ENCODE measurements at places on chromosomes 16 and 17. TPM values are rescaled to one million over a fixed set of nuclear protein-coding genes. Genes with fewer than 3 reads are reported as not detected.

CRYBA1 gene
- not detected for total RNA-seq

DNA sequence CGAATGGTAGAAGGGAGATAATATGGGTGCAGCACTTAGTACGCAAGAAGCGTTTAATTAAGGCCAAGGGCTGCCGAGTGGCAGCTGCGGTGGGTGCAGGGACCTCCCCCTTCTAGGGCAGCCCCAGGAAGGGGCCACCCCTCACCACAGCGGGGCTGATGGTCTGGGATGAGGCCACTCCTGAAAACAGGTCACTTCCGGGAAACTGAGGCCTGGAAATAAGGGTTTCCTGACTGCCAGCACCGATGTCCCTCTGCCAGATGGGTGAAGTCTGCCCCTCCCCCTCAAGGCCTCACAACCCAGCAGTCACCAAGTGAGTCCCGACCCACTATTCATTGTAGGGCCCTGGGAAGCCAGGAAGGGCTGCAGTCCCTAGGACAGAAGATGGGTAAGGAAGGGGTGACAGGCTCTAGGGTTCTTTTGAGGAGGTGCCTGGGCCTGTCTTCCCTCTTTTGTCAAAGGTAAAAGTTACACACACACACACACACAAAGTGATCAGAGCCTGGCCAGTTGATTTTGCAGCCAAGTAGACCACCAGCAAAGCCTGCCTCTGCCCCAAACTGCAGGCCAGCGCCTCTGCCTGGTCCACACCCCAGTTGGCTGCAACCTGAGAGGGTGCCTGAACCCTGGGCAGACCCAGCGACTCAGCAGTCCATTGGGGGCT, 12.5 kb downstream of the SREBF1 start:
- no peak for DNase-seq

DNA sequence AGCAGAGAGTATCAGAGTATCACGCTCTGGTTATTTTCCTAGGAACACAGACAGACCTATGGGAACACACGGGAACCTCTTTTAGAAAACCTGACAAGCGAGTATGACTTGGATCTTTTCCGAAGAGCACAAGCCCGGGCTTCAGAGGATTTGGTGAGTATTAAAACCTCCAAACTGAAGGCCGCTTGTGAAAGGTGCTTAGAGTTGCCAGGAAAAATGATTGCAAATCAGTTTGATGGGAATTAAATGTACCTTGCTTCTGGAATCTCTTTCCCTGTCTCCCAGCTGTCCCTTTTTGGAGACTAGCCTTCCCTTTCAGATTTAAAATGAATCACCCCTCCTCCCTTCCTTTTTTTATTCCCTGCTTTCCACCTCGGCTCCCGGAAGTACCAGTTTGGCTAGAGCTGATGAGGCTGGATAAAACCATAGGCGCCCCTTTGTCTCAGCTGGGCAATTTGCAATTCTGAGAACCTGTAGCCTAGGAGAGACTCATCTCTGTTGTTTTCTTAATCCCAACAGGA, 27.3 kb downstream of the KAT7 start:
- DNase-seq: no peak

DNA sequence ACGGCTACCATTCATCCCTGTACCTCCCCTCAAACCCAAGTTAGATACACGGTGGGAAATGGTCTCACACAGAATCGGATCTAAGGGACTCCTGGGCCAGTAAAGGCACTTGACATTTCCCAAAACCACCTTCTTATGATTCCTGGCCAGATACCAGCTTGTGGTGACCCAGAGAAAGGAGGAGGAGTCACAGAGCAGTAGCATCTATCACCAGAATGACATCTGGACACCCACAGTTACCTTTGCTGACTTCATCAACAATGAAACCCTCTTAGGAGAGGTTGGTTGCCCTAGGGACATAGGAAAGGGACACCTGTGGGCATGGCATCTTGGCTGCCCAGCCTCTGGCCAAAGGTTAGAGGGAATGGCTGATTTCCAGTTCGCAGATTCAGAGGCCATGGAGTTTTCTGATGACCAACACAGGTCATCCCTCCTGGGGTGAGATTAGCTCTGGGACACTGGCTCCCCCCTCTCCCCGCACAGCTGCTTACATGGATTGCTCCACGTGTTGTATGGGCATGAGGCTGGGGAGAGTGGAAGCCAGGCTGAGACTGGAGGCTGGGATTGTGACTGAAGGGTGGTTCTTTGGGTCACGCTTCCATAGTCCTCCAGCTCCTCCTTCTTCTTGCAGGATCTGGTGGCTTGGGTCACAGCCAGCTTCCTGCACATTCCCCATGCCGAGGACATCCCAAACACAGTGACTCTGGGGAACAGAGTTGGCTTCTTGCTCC, 1.4 kb upstream of the AOC3 start:
- DNase-seq: no peak

DNA sequence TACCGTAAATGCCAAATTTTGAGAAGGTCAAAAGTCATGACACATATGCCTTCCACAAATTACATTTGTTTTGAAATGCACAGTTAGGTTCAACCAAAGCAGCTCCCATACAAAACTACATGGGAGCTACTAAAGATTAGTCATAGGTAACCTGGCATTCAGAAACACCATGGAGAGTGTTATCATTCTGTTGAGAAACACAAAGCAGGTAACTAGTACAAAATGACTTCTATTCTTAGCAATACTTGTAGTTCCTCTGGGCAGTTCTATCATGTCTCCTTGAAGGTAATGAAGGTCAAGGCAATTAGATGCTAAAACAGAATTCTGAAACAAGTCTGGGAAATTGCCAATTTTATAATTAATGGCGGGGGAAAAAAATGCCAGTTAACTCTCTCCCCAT, 39.4 kb downstream of the KCNJ16 start:
- DNase-seq: no peak

DNA sequence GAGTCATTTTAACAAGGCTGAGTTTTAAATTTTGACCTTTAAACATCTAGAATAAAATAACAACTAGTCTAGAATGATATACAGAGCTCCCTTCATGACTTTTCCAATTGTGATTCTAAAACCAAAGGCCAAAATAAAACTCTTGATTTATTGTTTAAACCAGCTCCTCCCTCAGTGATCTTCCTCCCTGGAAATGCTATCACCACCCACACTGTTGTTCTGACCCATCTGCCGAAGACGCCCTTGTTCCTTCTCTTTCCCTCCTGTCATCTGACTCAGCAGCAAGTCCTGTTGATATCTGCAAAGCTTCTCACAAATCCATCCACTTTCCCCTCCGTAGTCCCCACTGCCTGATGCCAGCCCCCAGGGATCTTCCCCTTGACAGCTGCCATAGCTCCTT, 231.6 kb upstream of the DYNLRB2 start:
- no peak for DNase-seq

CIBAR2 gene
- total RNA-seq: 4.9 TPM

ZNHIT3 gene
- 34.6 TPM for total RNA-seq

DNA sequence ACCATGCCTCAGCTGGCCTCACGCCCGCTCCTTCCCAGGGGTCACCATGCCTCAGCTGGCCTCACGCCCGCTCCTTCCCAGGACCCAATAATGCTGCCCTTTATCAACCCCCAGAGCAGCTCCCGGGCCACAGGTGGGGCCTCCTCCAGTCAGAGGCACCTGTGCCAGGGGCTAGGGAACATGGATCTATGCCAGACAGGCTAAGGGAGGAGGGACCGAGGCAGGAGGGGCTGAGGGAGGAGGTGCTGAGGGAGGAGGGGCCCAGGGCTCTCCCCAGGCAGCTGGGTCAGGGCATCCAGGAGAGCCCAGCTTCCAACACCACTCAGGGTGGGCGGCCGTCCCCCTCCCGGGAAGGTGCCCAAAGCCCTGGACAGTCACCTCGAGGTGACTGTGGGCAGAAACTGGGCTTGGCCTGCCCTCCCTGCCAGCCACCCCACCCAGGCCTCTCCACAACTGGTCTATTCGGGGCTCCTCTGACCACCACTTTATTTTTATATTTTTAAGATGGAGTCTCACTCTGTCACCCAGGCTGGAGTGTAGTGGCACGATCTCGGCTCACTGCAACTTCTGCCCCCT, 19.4 kb downstream of the UTS2R start:
- no peak for DNase-seq

DNA sequence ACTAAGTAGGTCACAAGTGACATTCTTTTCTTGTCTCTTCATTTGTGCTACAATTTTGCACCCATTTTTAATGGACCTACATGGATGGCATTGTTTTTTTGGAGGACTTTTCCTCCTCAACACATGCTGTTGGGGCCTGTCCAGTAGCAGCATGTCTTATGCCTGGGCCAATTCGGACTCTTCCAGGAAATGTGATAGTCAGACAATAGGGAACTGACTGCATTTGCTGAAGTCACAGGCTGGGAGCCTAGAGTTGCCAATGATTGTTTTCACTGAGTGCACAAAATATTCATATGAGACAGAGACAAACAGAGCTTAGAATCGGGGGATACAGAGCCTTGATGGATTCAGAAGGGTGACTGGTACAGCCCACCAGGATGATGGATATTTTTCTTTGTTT, 867.3 kb upstream of the GOT2 start:
- DNase-seq: no peak

GRCh38 chr17:14225254-14225980, 11.2 kb downstream of the CDRT15 start:
- DNase-seq: no peak

- DNase-seq: no peak
Measured at GRCh38 chr17:40072040-40072734, 9.4 kb downstream of the THRA start.

DNA sequence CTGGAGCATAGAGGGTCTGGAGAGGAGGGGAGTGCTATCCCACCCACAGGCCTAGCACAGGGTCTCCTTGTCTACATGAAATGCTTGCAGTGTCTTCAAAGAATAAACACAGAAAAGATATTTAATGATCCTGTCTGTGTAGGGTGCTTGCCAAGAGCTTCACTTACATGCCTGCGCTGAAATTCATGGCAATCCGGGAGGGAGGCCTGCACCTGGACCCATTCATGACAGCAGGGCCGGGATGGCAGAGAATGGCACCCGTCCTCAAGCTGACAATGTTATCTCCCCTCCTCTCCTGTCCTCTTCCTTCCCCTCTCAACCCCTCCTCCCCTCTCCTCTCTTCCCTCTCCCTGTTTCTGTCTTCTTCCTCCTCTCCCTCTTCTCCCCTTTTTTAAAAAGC, 2.1 kb downstream of the ADGRG3 start:
- DNase-seq: no peak

MEOX1 gene
- 17.2 TPM for total RNA-seq

- no peak for DNase-seq
Measured at GRCh38 chr17:76678330-76678729, 32.4 kb downstream of the MXRA7 start.
